ENCODE measurements at places on chromosomes 4 and X.

DNA sequence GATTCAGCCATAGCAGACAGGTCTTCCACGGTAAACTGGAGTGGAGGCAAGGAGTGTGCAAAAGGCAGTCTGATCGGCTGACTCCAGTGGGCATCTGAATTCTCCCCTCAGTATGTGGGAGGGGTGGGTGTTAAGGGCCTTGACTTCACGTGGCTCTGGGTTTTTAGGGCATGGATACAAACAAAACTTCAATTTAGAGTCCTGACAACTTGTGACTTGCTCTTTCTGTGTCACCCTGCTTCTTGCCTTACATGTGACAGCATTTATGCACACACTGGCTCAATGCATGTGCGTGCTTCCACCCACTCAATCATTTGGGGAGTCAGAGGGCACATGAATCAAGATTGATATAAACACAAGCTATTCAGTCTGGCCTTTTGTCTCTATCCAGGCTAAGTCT is 17.5 kb downstream of the PLP1 start:
- no peak for DNase-seq

DNA sequence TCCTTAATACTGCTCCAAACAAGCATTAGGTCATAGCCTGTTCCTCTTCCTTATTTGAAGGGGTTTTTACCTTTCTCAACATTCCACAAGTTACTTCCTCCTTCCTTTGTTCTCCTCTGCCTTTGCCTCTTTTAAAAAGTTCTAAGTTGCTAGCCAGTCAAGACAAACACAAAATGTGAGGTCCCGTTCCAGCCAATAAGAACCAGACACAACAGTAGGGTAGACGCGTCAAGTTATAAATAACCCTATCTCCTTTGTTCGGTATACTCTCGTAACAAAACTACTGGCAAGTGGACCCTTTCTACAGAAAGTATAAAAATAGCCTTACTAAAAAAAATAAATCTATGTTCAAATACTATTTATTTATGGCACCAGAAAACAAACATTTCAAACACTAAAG is 6.3 kb upstream of the ACE2 start:
- DNase-seq = no peak

- no peak for DNase-seq
Observed at GRCh38 chr4:95660719-95661118, 111.9 kb upstream of the UNC5C start.

DNA sequence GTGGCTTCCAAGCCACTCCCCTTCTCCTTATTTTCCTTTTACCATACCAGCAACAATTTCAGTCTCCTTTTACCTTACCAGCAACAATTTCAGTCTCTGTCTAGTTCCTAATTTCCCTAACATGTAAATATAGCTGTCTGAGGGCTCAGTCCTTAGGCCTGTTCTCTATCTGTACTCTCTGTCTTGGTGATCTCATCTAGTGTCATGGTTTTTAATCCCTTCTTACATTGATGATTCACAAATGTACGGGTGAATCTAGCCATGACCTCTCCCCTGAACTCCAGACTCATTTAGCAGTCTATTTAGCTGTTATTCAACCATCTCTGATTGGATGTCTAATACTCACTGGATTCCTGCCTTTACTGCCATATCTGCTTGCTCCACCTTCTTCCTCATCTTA is 7.2 kb downstream of the IL15 start:
- no peak for DNase-seq

DNA sequence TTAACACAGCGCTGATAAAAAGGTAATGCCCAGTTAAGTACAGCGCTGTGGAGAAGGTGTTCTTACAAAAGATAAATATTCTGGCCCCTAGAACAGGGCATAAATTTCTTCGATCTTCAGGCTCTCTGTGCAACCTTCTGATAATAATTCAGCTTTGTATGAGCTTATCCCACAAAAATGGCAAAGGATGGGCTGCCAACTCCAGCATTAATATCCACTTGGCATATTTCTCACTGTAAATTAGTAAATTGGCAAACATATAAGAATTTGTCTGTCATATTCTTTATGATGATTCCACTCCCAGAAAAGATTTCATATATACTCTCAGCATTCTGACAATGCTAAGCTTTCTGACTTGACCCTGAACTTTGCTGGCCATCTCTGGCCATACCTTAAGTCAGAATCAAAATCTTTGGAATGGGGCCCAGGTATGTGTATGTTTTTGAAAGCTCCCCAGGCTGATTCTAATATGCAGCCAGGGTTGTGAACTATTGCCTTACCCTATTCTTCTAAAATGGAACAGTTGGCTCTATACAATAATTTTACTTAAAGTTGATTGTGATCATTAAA is 134.8 kb downstream of the FRYL start:
- DNase-seq = no peak

DNA sequence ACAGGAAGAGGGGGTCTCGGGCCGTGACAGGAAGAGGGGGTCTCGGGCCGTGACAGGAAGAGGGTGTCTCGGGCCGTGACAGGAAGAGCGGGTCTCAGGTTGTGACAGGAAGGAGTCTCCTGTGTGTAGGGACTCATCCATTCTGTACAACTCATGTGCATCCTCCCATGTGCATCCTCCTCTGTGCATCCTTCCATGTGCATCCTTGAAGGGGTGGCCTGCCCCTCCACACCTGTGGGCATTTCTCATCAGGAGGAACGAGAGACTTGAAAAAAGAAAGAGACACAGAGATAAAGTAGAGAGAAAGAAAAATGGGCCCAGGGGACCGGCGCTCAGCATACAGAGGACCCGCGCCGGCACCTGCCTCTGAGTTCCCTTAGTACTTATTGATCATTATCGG is 30.2 kb upstream of the PLCXD1 start:
- DNase-seq = no peak

DNA sequence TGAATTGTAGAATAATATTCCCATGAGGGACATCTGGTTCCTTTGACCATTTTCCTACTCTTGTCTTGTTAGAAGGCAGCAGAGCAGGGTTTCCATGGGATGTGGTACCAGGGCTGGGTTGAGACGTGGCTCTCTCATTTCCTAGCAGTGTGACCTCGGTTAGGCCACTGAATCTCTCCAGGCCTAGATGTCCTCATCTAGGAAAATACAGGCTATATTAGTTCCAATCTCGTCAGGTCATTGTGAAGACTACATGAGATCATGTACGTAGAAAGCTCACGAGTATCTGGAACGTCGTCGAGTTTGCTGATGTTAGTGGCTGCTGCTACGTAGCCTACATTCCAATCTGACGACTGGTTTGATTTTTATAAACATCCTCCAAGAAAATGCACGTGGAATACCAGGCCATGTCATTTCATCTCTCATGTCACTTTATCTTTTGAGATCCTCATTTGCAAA is 278.2 kb upstream of the GATB start:
- no peak for DNase-seq

- no peak for DNase-seq
Observed at GRCh38 chr4:165403637-165404036, 24.8 kb downstream of the CPE start.

DNA sequence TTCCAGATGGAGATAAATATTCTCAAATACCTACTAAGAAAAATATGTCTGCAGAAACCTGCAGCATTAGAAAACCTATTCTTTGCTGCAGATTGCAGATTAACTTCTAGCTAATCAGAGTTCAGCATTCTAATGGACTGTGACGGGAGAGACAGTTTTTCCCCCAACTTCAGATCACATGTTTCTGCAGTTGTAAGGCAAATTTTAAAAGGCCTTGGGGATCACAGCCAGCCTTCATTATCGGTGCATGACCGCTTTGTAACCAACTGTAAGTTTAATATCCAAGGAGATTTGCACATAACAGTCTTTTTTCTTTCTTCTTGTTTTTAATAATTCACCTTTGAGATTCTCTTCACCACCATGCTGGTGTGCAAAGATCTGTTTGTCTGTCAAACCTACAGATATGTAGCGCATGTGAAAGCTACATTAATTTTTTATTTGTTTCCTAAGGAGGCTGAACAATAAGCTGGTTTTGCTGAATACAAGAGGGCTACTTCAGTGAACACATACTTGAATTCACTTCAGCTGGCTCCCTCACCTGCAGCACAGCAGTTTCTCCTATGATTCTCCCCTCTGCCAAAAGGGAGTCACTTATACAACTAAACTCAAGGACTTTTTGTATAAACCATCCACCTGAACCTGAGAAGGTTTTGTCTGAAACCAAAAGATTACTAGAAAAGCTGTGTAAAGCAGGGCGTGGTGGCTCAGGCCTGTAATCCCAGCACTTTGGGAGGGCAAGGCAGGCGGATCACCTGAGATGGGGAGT is 488.5 kb downstream of the RPA4 start:
- DNase-seq = no peak

DNA sequence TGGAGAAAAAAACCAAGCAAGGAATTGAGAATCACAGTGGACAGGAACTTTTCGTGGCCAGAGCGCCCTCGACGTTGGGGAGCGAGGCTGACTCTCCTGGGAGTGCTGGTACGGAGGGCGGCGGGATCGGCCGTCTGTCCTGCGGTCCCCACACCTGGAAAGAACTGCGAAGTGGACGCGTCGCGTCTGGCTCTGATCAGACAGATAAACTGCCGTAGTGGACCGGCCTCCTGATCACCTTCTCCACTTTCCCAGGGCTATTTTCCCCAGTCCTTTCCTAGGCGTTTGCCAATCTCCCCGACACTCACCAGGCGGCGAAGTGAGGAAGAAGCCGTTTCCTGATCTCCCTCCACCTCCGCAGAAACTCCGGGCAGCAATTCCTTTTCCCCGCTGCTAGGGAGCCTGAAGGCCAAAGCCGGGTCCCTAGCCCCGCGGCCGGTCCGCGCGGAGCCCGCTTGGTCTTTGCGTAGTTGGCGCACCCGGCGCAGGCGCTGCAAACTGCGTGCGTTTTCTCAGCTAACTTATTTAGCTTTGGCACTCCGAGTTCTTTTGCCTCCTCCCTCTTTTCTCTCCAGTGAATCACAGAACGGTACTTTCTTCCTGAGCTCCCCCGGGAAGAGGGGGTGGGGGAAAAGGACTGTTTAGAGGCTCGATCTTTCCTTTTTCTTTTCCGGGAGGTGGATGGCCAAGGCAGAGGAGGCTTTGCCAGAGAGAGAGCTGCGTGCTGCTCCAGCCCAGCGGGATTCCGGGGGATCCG is at the start of gene ARSJ:
TSS of gene ARSJ (minus strand) at position 500 of the 757 bp plus-strand sequence. CDS start 813 bp downstream, outside the sequence.
- DNase-seq = peak; percentile 51

DNA sequence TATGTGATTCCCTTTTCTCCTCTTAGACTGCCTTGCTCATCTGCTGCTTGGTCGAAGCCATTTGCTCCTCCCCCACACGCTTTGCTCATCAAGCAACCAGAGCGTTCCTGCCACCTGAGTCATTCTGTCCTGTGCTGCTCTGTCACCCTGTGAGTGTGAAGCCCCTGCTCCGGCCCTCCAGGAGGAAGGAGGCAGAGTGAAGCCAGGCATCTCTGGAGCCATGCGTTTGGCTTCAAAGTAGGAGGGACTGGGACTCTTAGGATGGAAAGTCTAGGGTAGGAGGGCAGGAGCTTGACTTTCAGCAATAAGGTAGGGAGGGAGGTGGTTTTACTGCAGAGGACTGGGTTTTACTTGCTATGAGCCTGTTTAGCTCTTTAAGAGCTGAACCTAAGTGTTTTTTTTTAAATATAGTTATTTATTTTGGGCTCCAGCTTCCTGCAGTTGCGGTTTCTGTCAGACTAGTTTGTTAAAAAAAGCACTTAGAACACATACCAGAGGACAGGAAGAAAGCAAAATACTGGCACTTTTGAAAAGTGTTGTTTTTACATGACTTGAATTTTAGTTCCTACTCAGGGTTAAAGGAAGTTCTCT is 63.6 kb downstream of the SPINK2 start:
- no peak for DNase-seq

GRCh38 chr4:10108818-10109783 is 7.5 kb downstream of the WDR1 start:
- DNase-seq = no peak

DNA sequence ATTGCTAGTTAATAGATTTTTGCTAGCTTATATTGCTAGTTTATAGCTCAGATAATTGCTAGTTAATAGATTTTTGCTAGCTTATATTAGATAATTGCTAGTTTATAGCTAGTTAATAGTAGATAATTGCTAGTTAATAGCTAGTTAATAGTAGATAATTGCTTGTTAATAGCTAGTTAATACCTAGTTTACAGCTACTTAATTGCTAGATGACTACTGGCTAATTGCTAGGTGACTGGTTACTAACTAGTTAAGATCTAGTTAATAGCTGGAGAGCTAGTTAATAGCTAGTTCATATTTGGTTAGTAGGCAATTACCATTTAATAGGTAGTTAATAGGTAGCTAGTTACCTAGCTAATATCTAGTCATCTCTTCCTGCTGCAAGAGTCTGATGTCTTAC is 633.8 kb upstream of the CT83 start:
- DNase-seq = no peak

DNA sequence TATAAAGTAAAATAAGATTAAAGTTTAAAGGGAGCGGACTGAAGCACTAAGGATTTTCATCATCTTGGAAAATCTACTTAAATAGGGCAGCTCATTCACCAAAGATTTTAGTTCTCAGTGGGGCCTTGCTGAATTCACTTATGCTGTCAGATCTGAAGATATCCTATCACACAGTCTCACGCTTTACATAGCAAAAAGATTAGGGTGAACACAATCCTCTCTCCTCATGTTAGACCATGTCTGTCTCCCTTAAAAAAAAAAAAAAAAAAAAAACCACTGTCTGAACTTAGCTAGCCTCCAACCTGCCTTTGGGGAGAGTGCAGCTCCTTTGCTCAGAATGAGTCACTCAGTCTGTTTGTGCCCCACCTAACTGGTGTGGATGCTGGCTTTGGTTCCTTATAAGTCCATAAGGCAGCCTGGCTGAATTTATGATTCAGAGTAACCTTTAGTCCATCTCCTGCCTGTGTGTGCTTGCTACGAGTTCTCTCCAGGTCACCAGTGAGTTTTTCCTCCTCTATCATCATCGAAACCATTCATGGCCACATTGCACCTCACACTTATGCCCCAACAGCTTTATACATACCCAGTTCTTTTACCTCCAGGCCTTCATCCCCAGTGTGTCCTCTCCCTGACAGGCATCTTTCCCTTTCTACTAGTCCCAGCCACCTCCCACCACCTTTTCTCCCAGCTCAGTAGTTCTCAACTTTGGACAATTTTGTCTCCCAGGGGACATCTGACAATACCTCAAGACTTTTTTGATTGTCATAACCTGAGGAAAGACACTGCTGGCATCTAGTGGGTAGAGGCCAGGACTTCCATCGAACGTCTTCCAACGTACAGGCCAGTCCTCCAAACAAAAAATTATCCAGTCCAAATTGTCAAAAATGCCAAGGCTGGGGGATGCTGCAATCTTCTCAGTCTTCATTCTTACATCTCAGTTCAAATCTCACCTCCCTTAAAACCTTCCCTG is 220.7 kb upstream of the EMCN start:
- DNase-seq = no peak

DNA sequence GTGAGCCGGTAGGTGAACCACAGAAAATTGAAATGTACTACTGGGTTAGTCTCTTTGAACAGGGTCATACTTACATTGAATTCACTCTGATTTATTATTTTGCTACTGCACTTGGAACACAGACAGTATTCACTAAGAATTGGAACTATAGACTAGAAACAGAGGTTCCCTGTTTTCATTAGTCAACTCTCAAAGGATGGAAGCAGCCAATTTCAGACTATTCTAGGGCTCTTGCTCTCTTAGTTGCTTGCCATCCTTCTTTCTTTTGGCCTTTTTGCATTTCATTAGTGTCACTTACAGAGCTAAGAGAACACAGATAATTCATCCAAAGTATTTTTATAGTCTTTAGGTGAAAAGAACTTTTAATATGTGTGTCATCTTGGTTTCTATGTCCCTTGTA is 52.6 kb downstream of the SHROOM3 start:
- DNase-seq = no peak

- DNase-seq = no peak
Observed at GRCh38 chr4:92516450-92516849, 212.7 kb downstream of the GRID2 start.
